HEK293T (cell line): ENCODE measurements at places on chromosomes 12 and 14.

DNA sequence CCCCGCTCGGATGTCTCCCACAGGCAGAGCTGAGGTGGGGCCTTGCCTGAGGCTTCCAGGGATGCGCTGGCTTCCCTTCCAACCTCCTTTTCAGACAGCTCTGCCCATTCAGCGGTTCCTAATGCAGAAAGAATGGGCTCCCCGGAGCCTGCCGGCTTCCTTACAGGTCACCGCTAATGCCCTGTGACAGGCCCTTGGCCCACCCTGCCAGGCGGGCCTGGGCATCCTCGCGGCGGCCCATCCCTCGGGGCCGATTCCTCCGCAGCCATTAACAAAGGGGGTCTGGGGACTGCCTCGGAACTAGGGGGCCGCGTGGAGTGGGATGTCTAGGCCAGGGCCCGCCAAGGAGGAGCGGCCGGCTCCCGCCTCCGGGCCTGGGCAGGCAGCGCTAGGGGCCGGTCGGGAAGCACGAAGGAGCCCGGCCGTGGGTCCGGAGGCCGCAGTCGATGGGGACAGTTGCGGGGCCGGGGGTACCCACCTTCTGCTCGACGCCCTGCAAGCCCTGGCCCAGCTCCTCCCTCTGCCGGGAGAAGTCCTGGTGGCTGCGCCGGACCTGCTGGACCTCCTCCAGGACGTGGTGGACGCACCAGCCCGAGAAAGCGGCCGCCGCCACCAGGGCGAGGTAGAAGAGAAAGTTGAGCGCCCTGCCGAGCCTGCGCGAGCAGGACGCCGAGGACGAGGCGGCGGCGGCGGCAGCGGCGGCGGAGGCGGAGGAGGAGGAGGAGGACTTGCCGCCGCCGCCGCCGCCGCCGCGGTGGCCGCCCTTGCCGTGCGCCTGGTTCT lies 738 bp downstream of the CKAP4 start:
- peak; percentile 45 for DNase-seq

GRCh38 chr14:40240245-40240859 lies 808.1 kb upstream of the FBXO33 start:
- DNase-seq, result no peak

GRCh38 chr12:76784600-76785051 lies 20.7 kb downstream of the ZDHHC17 start:
- DNase-seq, result no peak

DNA sequence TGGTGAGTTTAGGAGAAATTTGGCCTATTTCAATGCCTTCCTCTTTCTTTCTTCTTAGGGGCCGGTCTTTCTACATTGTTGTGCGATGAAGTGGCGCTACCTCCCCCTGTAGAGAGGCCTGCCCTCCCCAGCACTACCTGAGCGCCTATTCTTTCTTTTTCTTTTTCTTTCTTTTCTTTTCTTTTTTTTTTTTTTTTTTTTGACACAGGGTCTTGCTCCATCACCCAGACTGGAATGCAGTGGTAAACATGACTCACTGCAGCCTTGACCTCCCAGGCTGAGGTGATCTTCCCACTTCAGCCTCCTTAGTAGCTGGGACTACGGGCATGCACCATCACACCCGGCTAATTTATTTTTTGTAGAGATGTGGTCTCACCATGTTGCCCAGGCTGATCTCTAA lies 136.1 kb upstream of the MAX start:
- no peak for DNase-seq

- no peak for DNase-seq
Observed at GRCh38 chr12:70042675-70043074, 200.6 kb upstream of the CNOT2 start.

DNA sequence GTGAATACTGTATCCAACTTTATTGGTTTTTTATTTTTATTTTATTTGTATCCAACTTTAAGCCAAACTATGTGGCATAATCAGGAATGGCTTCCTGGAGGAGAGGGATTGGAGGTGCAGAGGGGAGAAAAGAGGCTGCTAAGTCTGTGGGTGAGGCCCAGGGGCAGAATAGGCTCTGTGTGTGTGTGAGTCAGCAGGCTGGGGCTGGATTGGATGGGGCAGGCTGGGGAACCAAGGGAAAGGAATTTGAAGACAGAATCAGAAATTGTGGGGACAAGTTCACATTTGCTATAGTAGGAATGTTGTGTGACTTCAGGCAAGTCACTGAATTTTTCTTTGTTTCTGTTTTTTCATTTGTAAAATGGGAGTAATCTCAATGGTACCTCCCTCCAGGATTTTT lies 12.8 kb upstream of the RILPL1 start:
- no peak for DNase-seq
